ENCODE measurements at places on chromosomes 1 and 21.
A peak's percentile ranks its signal among the peaks of the same experiment; 100 is the strongest.

- no peak for DNase-seq
Measured at GRCh38 chr1:200075938-200076546, 48.5 kb downstream of the NR5A2 start.

DNA sequence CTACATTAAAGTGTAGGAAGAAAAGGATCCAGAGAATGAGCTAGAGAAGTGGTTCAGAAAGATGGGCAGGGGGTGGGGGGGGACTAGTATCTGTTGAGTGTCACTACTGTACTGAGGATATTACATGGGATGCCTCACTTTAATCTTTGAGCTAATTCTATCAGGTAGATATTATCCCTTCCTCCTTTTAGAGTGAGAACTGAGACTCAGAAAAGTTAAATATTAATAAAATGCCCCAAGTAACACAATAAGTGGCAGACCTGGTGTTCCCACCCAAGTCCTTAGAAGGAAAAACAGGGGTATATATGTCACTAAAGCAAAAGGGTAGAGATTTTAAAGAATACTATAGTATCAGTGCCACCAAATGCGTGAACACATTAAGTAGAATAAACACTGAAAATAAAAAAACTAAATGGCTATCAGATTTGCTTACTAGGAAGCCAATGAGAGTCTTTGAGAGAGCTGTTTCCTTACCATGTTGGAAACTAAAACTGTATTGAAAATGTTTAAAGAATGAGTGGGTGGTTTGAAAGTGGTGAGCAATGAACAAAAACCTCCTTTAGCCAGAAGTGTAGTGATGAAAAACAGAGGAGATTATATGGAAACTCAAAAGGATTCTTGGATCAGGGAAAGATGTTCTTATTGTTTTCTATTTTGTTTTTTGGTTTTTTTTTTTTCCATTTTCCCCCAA, 230.8 kb downstream of the BARHL2 start:
- no peak for DNase-seq

GRCh38 chr1:238254935-238255334, 364.2 kb upstream of the ZP4 start:
- no peak for DNase-seq

GRCh38 chr1:108533351-108534083, 26.4 kb upstream of the EEIG2 start:
- DNase-seq: no peak

DNA sequence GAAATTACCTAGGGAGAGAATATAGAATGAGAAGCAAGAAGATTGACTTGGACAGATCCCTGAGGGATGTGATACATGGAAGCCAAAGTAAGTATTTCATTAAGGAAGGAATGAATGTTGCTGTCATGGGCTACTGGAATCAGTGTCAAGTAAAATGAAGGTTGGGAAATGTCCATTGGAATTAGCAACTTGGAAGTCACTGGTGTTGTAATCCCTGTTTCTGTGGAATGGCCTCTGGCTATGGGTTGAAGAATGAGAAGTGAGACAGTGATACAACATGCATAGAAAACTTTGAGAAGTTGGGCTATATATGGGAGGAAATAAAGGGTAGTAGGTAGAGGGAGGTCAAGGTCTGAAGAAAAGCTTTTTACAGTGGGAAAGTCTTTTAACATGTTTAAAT, 54.7 kb downstream of the CCDC18 start:
- DNase-seq: no peak

DNA sequence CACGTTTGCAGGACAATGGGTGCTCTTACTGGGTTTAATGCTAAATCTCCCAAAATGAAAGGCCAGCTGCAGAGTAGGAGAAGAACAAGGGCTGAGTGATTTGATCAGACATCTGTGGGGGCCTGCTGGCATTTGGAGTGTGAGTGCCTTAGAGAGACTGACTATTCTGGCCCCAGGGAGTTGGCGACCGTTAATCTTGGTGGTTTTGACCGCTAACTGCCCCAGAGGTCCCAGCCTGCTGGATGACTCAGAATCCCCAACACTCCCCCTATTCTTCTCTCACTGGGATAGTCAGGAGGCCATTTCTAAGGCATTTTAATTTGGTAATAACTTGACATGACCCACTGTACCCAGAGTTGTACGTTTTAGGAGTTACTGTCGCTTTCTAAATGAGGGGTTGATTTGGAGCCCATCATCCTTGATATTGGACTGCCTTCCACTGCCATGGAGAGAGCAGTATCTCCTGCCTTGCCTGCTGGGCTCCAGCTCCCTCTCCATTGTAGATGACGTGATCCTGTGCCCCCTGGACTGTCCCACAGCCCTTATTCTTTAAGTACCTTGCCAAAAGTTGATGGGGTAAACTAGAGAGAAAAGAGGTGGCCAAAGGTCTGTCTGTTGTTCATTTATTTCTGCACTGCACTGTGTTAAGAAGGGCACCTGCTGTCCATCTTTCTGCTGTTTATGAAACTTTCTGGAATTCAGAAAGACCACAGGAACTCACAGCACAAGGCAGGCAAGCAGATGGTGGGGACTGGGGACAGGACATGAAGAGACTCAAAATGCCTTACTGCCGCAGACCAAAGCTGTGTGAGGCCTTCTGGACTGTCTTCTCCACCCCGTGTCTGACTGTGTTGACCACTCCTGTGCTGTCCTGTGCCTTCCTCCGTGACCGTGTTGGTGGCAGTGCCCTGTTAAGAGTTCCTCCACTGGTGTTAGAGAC, 98.2 kb upstream of the ARTN start:
- DNase-seq: no peak

- DNase-seq: peak; percentile 26
Measured at GRCh38 chr1:54944610-54945392, 35.6 kb upstream of the TMEM61 start.

- DNase-seq: no peak
Measured at GRCh38 chr1:172276120-172276818, 144.2 kb upstream of the C1orf105 start.

DNA sequence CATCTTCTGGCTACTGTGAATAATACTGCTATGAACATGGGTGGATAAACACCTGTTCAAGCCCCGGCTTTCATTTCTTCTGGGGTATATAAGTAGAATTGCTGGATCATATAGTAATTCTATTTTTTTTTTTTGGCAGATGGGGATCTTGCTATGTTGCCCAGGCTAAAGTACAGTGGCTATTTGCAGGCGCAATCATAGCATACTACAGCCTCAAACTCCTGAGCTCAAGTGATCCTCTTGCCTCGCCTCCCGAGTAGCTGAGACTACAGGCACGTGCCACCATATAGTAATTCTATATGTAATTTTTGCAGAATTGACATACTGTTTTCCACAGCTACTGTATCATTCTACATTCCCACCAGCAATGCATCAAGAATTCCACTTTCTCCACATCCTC, 27.8 kb downstream of the UBR4 start:
- no peak for DNase-seq

- DNase-seq: no peak
Measured at GRCh38 chr1:77940921-77941570, 37.8 kb downstream of the FUBP1 start.

GRCh38 chr1:239717097-239717917, 330.9 kb downstream of the CHRM3 start:
- no peak for DNase-seq

DNA sequence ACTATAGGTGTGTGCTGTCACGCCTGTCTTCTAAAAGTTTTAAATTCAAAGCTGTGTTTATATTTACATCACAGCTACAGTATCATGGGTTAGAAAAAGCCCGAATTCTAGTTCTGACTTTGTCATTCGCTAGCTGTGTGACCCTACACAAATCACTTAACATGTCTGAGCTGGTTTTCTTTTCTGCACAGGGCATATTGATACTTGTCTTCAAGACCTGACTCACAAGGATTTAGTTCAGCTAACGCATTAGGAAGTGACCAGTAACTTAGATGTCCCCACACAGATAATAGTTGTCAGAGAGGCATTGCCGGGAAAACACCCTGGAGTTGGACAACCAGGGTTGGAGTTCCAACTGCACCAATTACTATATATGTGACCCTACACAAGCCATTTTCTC, 25.9 kb downstream of the GIPC2 start:
- DNase-seq: no peak

- DNase-seq: no peak
Measured at GRCh38 chr1:65866439-65866838, 73.7 kb downstream of the PDE4B start.

GRCh38 chr1:87300628-87301027, 28.1 kb upstream of the LMO4 start:
- no peak for DNase-seq

GRCh38 chr1:85398391-85399064, 66.4 kb downstream of the DDAH1 start:
- no peak for DNase-seq

- no peak for DNase-seq
Measured at GRCh38 chr1:232335261-232335660, 294.7 kb downstream of the SIPA1L2 start.

GRCh38 chr21:35529171-35529863, 480.2 kb upstream of the RUNX1 start:
- no peak for DNase-seq

DNA sequence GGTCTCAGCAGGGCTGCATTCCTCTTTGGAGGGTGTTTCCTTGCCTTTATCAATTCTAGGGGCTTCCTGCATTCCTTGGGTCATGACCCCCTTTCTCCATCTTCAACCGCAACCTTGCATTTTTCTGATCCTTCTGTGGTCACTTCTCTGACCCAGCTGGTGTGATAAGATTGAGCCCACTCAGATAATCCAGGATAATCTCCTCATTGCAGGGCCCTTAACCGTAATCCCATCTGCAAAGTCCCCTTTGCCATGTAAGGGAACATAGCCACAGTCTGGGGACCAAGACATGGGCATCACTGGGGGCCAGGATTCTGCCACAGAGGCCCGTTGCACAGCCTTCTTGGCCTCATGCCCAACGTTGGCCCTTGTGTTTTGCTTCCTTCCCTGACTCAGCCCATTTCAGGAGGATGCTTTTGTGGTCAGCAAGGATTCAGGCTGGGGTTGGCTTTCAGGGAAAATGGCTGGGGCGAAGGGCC, 35.0 kb upstream of the IL19 start:
- DNase-seq: no peak

- no peak for DNase-seq
Measured at GRCh38 chr1:73635021-73635420, 563.0 kb downstream of the LRRIQ3 start.

DNA sequence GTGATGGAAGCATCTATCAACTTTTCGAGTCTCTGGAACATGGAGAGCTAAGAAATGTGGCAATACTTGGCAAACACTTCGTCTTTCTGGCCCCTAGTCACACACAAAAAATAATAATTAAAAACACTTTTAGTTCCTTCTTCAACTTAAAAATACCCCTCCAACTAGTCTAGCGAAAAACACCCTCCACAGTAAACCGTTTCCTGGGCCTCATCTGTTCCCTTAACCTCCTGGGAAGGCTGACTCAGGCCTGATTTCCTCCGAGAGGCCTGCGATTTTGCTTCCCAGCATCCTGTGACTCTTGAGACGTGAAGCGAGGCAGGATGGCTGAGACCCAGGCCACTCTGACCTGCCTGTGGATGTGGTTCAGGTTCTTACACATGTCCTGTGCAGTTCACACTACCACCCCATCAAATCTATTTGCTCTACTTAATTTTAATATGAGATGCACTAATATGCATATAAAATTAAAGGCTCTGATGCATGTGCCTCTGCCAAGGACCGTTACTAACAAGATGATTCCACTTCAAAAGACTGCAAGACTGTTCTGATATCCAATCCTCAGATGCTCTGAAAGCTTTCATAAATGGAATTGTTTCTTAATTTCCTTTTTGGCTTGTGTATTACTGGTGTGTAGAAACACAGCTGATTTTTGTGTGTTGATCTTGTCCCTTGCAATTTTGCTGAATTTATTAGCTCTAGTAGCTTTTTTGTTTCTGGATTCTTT, 3.5 kb downstream of the NAV1 start:
- no peak for DNase-seq

- no peak for DNase-seq
Measured at GRCh38 chr1:195958131-195958530, 650.1 kb downstream of the KCNT2 start.

DNA sequence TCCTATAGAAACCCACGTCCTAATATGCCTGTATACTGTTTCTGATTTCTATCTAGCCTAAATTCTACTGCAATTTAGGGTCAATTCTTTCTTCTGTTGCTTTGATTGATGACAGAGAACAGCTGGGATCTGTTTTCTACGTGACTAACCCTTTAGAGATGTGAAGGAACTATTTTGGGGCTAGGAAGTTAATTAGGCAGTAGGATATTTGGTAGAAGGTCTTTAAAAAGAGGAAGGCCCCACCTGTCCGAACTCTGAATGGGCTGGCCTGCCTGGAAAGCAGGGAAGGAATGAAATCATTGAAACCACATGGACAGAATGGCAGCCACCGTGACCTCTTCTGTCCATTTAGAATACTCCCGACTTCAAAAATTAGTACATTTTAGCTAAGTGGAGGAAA, 21.0 kb downstream of the EIF2D start:
- no peak for DNase-seq

GRCh38 chr1:66433611-66434010, 100.3 kb upstream of the SGIP1 start:
- DNase-seq: no peak

GRCh38 chr1:239742416-239743109, 349.1 kb upstream of the FMN2 start:
- DNase-seq: no peak

DNA sequence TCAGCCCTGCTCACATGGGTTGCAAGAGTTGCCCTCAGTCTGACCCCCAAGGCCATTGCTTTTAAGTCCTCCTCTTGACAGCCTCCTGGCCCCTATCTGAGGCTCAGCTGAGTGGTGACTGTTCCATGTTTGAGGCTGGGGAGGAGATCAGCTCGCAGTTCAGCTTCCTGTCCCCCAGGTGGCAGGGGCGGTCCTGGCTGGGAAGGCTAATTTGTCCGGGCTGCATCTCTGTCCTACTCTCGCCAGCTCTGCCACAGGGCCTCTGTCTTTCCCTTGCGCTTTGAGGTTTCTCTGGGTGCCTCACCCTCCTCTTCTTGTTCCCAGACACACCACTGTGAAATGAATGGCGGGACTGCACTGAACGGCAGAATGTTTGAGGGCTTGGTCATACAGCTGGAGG, 157.3 kb downstream of the KCNJ6 start:
- DNase-seq: no peak

DNA sequence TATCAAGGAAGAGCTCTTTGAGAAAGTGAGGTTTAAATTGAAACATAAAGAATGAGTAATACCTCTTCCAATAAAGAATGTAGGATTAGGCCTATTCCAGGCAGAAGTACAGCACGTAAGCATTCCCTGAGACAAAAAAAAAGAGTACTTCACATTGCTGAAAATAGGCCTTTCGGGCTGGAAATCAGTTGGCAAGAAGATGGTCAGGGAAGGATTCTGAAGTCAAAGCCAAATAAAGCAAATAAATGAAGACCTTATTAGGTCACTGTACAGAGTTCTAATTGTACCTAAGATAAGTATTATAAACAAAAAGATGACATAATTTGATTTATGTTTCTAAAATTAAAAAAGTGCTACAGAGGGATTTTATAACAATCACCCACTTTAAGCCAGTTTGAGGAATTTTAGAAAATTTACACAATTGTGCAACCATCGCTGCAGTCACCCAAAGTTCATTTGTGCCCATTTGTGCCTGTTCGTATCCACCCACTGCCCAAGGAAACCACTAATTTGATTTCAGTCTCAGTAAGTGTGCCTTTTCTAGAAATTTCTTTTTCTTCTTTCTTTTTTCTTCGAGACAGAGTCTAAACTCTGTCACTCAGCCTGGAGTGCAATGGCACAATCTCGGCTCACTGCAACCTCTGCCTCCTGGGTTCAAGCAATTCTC, 58.6 kb downstream of the FMO4 start:
- no peak for DNase-seq

GRCh38 chr1:221394011-221394544, 347.8 kb downstream of the DUSP10 start:
- DNase-seq: no peak

GRCh38 chr1:38680801-38681510, 178.6 kb downstream of the RRAGC start:
- DNase-seq: no peak

- no peak for DNase-seq
Measured at GRCh38 chr1:234631721-234632125, 21.7 kb upstream of the IRF2BP2 start.
